ENCODE measurements at places on chromosomes 2 and 18.

GRCh38 chr2:222751238-222751637 lies 79.8 kb downstream of the MOGAT1 start:
- DNase-seq = no peak

- DNase-seq = no peak
Observed at GRCh38 chr2:191660575-191660974, 17.4 kb upstream of the NABP1 start.

- DNase-seq = no peak
Observed at GRCh38 chr2:98445683-98446581, 1.3 kb downstream of the INPP4A start.

DNA sequence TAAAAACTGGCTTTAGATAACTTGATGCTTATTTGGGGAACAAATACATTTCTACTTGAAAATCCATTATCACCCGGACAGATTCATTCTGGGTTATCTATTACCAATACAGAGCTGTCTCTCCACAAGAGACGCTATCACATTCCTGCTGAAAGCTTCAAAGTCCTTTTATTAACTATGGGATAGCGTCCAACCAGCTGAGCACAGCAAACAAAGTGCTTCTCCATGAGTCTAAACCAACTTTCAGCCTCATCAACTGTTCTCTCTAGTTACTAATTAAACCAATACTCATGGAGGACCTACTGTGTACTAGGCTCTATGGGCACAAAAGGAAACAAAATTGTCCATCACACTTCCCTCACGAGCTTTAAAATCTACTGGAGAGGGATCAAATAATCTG lies 132.8 kb downstream of the L3MBTL4 start:
- DNase-seq = no peak

GRCh38 chr2:127161176-127162136 lies 54.5 kb upstream of the BIN1 start:
- no peak for DNase-seq

DNA sequence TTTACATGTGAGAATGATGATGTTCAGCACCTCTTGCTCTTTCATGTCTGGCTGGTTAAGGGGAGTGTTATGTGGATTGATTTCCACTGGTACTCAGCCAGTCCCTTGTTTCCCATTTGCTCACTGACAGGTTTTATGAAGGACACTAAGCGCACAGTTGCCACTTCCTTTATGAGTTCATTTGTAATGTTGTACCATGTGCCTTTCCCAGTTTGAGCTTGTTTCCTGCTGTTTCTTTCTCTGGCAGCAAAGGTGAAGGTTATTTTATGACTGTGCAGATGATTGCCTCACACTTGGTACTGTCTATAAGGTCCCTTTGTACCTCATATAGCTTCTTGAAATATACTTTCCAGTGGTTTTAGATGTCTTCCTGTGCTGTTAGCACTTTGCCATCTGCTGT lies 1700.5 kb upstream of the TMEFF2 start:
- DNase-seq = no peak

DNA sequence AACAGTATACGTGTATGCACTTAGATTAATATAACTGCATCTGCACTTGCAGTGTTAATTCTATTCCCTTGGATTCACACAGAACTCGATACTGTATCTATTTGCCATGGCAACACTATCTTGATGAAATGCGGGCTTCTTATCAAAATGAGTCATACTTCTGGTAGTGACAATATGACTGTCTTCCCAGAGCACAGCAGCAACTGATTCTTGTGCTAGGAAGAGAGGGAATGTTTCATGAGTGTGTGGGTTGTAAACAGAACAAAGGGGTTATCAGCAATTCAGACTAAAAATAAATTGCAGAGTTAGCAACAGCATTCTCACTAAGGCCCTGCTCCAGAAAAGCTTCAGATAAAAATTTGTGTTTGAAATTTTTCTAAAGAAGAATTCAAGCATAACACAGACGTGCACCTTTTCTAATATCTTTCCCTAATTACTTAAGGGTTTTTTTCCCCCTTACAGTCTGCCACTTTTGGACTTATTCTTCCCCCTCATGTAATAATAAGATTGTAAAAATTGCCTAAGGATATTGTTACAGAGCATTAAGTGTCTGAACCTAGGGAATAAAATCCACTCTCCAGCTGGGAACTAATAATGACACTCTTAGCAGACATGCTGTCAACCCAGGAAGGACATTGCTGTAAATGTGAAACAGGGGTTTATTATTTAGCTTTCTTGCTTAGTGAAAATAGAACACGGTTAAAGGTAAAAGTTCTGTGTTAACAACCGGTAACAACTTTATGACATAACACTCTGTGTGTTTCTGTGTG lies 99.9 kb upstream of the SLC38A11 start:
- DNase-seq = no peak

GRCh38 chr2:169641464-169641863 lies 52.7 kb downstream of the CFAP210 start:
- DNase-seq = no peak

DNA sequence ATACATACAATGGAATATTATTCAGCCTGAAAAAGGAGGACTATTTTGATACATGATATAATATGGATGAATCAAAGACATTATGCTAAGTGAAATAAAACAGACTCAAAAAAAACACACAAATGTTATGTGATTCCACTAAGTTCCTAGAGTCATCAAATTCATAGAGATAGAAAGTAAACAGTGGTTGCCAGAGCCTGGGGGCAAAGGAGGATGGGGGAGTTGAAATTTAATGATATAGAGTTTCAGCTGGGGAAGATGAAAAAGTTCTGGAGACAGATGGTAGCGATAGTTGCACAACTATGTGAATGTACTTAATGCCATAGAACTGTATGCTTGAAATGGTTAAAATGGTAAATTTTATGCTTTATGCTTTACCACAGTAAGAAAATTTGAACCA lies 119.7 kb downstream of the METTL4 start:
- no peak for DNase-seq

GRCh38 chr2:217219164-217219520 lies 359.3 kb upstream of the TNP1 start:
- DNase-seq = no peak

DNA sequence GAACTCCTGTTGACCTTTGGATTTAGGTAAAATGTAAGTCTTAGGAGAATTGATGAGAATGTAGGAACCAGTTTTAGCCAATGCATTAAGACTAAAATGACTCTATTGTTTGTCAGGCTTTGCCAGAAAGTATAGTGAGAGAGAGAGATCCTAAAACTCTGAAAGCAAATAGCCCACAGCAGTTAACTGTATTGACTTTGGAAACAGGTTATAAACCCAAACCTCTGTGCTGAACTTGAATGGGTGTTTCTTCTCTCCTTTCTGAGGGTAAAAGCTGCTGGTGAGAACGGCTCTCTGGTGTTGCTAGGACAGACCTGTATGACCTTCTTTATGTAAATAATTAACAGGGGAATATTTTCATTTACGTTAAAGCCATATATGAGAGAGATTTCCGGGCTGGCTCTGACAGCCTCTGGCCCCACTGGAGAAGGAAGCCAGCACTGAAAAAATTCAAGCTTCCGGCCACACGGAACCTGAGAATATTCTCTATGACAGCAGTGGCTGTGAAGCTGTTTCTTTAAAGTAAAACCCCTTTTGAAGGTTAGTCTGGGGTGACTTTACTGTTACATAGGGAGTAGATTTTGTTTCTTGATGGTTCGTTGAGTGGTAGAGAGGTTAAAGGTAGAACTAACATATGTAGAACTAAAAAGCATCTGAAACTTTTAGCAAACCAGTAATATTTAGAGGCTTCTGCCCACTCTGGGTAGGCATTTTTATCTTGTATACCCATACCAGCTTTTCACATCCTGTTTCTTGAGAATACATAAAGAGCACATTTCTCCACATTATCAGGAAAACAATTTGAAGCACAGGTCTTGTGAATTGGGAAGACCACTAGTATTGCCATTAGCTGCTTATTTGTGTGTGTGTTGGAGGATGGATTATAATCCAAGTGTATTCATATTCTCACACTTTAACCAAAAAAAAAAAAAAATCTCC lies 123.8 kb downstream of the SPTBN1 start:
- no peak for DNase-seq
